ENCODE measurements at places on chromosomes 11 and 22. TPM values are rescaled to one million over a fixed set of nuclear protein-coding genes. Genes with fewer than 3 reads are reported as not detected.

The UPK3A gene
- total RNA-seq, result not detected

The RIMBP3B gene
- 0.24 TPM for total RNA-seq

The UCP3 gene
- total RNA-seq, result 0.36 TPM

The PKNOX2 gene
- total RNA-seq, result not detected

The ANKRD42 gene
- total RNA-seq, result 14.3 TPM

The FREY1 gene
- 1.5 TPM for total RNA-seq

The FAM181B gene
- 0.16 TPM for total RNA-seq

The MOV10L1 gene
- 2.6 TPM for total RNA-seq

The ETS1 gene
- 139 TPM for total RNA-seq

The SLCO2B1 gene
- not detected for total RNA-seq

The GPR83 gene
- not detected for total RNA-seq

The JHY gene
- total RNA-seq, result 10.3 TPM

The INPP5J gene
- total RNA-seq, result 0.24 TPM

The OR52I2 gene
- total RNA-seq, result not detected

The CABP7 gene
- not detected for total RNA-seq

The NCAPD3 gene
- total RNA-seq, result 8.9 TPM

The CNTF gene
- total RNA-seq, result 3.4 TPM

The THY1 gene
- 455 TPM for total RNA-seq

The PMM1 gene
- total RNA-seq, result 27.6 TPM

The BACE1 gene
- 39.3 TPM for total RNA-seq

The PRCP gene
- 57.3 TPM for total RNA-seq

The YPEL4 gene
- total RNA-seq, result 0.73 TPM

The MMP11 gene
- 16.9 TPM for total RNA-seq

The RPUSD4 gene
- total RNA-seq, result 29.1 TPM
